ENCODE measurements at places on chromosomes 2 and 18.

DNA sequence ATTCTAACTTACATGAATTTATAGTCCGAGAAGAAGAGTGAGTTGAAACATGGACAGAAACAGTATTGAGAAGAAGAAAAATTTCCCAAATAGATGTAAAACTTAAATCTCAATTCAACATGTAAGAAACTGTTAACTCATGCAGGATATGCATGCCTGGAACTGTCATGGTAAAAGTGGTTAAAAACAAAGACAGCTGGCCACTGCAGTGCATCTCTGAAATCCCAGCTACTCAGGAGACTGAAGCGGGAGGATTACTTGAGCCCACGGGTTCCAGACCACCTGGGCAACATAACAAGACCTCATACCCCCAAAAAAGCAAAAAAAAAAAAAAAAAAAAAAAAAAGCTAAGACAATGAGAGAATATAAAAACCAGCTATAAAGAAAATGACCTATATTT lies 93.0 kb upstream of the TTC27 start:
- DNase-seq, result no peak

- DNase-seq, result no peak
Measured at GRCh38 chr2:26457251-26457666, 20.7 kb downstream of the OTOF start.

- DNase-seq, result no peak
Measured at GRCh38 chr2:55807900-55808299, 114.3 kb upstream of the PNPT1 start.

DNA sequence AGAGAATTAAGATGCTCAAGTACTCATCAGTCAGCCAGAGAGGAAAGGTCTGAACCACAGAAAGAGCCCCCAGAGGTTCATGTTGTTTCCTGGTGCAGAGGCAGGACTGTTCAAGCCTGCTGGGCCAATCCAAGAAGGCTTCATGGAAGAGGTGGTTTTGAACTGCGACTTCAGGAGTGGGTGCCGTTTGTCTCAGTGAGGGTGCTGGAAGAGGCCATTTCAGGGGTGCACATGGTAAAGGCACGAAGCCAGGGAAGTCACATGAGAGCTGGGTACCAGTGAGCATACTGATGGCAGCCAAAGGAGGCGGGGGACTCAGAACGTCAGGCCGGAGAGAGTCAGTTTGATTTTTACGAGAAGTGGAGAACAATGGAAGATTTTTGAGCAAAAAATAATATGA lies 55.5 kb downstream of the EMILIN2 start:
- no peak for DNase-seq

- DNase-seq, result no peak
Measured at GRCh38 chr2:2872713-2873449, 504.7 kb downstream of the EIPR1 start.

DNA sequence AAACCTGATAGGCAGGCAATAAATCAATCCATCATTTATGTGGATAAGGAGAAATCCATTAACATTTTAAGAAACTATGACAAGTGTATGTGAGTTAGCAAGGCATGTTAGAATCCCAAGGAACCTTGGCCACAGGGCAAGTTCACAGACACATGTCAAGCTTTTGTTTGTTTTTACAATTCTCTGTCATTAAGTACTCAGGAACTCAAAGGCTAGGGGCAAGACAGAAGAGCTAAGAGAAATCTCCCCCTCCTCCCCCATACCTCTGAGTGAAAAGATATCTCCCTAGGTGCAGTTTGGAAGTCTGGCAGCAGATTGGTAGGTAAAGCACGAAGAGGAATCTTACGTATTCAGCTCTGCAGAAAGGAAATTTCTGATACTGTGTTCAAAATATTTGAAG lies 348.1 kb downstream of the IRS1 start:
- no peak for DNase-seq

GRCh38 chr18:24611075-24611474 lies 150.6 kb downstream of the HRH4 start:
- DNase-seq, result no peak

- no peak for DNase-seq
Measured at GRCh38 chr2:217297096-217297495, 437.2 kb upstream of the TNP1 start.

GRCh38 chr2:65686928-65687521 lies 254.6 kb upstream of the SPRED2 start:
- no peak for DNase-seq

DNA sequence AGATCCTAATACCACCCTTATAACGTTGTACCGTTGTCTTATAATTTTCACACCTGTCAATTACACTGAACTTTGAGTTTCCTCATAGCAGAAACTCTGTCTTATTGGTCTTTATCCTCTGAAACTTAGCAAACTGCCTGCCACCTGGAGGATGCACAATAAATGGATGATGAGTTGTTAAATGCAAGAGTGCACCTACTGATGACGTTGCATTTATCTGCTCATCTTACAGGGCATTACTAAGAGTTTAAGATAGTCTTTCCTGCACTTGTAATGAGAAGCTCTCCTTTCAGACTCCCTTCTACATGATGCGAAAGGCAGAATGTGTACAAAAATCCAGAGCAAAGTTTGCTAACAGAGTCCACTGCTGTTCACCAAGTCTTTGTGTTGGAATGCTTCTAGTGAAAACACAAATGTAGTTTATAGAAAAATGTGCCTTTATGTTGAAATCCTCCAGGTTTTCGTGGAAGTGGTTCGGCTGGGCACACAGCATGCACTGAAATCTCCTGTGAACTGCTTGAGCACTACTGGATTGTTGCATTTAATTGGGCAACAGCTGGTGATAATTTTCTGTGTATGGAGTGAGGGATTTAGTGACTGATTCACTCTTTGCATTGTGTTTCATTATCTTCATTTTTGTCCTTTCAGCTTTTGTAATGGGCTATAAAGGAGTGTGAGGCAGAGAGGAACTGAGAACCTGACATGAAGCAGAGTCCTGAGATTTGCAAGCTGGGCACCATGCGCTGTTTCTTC lies 665.8 kb upstream of the ID2 start:
- no peak for DNase-seq

DNA sequence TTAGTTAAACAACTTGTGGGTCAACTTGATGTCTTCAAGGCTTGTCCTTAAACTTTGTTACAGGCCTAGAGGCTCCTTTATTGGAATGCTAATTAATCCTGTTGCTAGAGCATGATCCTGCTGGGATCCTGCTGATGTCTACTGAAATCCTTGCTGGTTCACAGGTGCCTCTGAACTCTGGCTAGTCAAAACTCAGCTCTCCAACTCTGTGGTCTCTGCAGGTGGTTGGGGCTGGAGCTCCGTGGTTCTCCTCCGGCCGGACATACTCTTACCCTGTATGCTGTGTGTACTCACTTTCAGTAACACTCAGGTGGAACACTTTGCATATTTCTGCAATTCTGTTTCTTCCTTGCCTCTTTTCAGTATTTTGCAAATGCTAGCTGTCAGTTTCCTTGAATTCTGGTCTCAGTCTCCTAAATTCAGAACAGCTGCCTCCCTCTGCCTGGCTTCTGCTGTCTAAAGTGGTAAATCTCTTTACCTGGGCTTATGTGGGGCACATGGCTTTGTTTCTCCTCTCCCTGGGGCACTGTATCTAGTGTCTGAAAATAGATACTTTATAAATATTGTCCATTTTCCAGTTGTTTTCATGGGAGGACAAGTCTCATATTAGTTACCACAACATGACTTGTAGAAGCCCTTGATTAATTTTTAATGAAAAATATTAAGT lies 113.0 kb downstream of the ATP9B start:
- no peak for DNase-seq

GRCh38 chr2:79511320-79511951 lies 1.4 kb upstream of the CTNNA2 start:
- no peak for DNase-seq

GRCh38 chr2:189676471-189676870 lies 2.0 kb downstream of the ANKAR start:
- DNase-seq, result no peak

- no peak for DNase-seq
Measured at GRCh38 chr2:8122520-8122919, 559.3 kb upstream of the ID2 start.

DNA sequence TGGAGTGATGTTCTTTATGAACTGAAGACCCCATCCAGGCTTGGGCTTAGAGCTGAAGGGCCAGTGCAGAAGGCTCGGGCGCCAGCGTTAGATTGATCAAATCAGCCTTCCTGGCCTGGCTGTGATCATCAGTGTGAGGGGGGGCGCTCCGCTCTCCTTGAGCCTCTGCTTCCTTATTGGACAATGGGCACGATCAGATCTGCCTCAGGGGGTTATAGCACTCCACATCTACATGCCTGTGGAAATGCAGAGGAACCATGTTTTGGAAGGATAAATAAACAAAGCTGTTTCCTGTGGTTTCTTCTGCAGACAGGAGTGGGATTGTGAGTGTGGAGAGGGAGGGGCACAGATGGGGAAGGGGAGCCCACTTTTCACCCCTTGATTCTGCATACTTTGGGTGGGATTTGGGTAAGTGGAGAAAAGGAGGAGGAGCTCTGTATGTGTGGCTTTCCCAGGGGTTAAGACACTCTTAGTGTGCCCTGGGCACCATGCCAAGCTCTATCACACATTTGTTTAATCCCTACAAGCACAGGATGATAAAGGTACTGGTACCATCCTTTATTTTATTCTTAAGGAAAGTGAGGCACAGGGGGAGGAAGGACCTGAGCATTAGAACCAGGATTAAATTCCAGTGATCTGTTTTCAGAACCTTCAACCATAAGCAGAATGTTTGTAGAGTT lies 150.5 kb downstream of the EN1 start:
- DNase-seq, result no peak

- DNase-seq, result no peak
Measured at GRCh38 chr2:150542692-150543091, 55.2 kb upstream of the RND3 start.

DNA sequence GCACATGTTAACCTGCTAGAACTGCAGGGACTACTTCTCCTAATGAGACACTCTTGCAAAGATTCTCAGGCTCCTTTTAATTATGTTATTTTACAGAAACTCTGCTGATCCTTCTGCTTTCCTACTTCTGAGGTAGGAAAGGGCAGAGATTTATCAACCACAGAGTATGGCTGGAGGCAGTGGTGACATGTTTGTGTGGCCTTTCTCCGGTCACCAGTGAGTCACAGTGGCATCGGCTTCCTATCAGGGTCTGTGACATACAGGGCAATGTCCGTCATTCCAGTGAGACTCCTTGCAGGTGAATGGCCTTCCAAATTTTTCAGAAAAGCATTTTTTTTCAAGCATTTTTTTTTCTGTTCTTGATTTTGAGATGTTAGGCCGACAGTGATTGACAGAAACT lies 180.7 kb upstream of the LYPD1 start:
- no peak for DNase-seq

- no peak for DNase-seq
Measured at GRCh38 chr2:2646433-2647051, 315.5 kb upstream of the MYT1L start.

DNA sequence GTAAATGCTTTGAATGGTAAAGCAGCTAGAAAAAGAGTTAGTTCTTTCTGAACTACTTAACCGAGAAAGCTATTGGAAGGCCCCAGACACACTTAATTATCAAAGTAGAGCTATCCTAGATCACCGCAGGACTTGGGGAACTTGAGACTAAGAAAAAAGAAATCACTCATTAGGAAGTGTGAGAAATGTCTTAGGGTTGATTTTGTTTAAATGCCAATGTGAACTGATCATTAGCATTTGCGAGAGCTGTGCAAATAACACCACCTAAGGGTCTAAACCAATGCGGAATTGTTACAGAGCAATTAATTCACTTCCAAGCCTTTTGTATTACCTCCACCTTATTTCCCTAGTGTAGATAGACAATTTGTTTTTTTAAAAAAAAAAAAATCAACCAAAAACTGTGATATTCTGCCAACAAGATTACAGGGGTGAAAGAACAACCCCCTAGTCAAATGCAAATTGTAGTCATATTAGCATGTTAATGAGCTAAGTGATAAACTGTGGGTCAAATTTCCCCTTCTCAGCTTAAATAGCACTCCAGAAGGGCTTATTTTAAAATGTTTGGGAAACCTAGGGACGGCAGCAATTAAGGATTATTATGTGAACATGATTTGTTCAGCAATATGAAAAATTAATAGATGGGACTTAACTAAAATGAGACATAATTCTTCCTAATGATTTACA lies 246.2 kb upstream of the STON1 start:
- no peak for DNase-seq

GRCh38 chr2:126449677-126450076 lies 206.3 kb upstream of the GYPC start:
- no peak for DNase-seq

DNA sequence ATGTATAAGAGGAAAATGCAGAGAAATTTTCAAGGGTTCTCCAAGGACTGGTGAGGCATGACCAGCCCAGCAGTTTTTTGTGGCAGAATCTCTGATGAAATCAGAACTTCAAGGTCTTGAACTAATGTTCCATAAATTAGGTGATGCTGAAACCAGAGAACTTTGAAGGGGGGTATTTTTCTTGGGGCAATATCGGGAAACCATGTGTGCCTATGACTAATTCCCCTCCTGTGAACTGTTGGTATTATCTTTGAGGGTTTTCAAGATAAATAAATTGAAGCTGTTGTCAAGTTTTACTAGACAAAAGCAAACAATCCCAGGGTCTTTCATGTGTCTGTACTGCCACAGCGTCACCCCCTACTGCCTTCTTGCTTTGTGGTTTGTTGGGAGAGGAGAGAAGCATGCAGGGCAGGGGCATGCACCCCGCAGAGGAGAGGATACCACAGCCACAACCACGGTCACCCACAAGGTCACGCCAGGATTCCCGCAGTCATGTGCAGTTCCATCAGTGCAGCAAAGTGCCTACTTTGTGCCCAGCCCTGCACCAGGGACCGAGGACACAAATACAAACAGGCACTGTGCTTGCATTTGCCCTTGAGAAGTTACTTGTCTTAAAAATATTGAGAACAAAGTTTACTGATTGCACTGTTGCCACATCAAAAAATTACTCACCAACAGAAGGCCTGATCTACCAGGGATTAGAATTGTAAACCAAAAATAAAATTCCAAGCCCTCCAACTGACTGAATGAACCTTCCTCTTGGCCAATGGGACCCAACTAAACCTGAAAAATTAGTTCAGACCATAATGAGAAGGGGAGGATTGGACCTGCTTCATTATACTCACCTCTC lies 413.3 kb upstream of the TRIB2 start:
- DNase-seq, result no peak

DNA sequence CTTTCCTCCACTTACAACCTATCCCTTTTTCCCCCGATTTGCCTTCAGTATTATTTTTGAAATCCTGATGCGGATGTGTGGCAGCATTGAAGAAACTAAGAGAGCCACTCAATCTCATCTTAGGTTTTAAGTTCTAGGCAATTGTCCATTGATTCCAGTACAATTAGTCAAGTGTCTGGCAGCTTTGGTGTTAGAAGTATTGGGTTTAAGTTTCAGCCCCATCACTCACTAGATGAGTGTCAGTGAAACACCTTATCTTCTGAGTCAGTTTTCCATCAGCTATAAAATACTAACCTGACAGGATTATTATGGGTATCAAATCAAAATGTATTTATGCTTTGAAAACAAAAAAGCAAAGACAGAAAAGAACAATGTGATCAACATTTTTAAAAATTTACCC lies 16.8 kb upstream of the CUL3 start:
- DNase-seq, result no peak

GRCh38 chr18:8830067-8831060 lies 125.0 kb downstream of the MTCL1 start:
- DNase-seq, result no peak

GRCh38 chr2:106127282-106127771 lies 66.8 kb downstream of the UXS1 start:
- no peak for DNase-seq
